Large intestine (tissue), 12 donors: ENCODE measurements at places on chromosomes 6 and 20. TPM values are rescaled to one million over a fixed set of nuclear protein-coding genes. Genes with fewer than 3 reads are reported as not detected.
A peak's percentile ranks its signal among the peaks of the same experiment; 100 is the strongest.

- DNase-seq = peak; percentile 25
These were observed 28.9 kb downstream of the TREM1 start for GRCh38 chr6:41257369-41258195.

- no peak for DNase-seq
These were observed 116.4 kb upstream of the SLC22A16 start for GRCh38 chr6:110592765-110593164.

DNA sequence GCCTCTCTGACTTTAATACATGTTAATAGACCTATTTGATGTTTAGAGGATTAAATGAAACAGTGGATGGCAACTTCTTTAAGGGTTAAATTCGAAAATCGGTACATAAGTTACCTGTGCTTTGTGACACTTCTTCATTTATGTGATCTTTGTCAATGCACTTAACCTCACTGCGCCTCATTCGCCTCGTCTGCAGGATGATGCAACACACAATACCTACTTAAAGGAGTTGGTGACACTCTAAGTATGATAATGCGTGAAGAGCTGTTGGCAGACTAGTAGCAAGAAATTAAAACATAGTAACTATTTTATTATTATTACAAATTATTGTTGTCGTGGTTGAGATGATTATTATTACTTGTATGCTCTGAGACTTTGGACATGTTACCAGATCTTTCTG, 92.8 kb downstream of the TSHZ2 start:
- no peak for DNase-seq

Gene FAM209B
- 0.19 TPM for polyA plus RNA-seq

Gene HEY2
- 1.8 TPM for polyA plus RNA-seq

DNA sequence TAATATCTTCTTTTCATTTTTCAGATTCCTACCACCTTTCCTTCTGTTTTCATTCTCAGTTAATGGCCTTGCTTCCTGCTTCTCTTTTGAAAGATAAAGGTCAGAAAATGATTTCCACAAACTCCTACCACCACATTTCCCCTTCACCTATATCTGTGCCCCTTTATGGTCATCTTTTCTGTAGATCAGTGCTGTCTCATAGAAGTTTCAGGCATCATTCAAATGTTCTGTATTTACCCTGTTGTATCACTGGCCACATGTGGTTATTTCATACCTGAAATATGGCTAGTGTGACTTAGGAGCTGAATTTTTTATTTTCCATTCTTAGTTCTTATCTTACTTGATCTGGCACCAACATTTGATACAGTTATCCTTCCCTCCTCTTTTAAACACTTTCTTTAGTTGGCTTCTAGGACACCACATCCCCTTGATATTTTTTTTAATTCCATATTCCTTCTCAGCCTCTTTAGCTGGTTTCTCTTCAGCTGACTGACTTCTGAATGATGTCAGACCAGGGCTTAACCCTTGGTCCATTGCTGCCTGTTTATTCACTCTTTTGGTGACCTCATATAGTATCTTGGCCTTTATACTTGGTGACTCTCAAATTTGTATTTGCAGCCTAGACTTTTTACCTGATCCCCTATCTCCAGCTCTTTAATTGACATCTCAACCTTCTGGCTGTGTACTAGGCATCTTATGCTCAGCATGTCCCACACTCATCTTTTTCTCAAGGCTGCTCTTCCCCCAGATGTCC, 81.0 kb downstream of the ATRN start:
- no peak for DNase-seq

DNA sequence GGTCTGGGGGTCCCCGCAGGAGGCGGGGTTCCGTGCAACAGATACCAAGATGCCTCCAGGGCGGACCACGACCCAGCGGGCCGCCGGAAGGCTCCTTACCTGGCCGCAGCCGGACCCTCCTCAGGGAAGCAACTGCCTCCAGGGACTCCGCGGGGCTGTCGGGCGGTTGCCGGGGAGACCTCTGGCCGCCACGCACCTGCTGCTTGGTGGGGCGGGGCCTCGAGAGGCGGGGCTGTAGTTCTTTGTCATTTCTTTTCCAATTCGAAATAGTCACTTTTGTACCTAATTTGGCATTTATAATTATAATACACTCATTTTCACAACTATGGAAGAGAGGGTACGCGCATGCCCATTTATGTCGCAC, 647 bp downstream of the AK9 start:
- peak; percentile 79 for DNase-seq

DNA sequence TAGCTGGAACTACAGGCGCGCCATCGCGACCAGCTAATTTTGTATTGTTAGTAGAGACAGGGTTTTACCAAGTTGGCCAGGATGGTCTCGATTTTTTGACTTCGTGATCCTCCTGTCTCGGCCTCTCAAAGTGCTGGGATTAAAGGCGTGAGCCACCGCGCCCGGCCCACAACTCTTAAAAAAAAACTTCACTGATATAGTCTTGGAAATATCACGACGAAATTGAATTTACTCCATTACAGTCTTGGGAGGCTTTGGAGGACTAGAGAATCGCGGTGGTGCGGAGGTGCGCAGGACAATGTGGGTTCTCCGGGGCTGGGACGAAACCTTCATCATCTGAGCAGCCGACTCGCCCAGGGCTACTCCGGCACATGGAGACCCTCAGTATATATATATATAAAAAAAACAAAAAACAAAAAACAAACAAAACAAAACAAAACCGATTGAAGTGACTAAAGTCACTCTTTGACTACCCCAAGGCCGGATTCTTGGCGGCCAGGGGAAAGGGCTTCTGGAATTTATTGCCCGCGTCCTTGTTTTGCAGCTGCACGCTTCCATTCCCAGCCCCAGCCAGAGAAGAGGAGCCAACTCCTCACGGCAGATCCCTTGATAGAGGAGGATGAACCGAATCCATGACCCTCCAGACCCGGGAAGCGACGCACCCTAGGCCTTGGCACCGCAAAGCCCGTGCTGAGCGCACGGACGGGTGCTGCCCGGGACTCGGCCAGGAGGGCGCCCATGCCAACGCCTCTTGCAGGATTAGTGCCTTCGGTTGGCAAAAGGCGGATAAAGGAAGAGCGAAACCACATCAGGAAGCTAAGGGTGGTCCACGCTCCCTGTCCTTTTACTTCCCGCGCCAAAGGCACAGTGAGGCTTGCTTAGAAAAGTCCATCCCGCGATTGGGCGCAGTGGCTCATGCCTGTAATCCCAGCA, 1.7 kb upstream of the GCM2 start:
- no peak for DNase-seq

- no peak for DNase-seq
These were observed 59.9 kb downstream of the VAPB start for GRCh38 chr20:58448958-58449357.

Gene EYA4
- 0.21 TPM for polyA plus RNA-seq

DNA sequence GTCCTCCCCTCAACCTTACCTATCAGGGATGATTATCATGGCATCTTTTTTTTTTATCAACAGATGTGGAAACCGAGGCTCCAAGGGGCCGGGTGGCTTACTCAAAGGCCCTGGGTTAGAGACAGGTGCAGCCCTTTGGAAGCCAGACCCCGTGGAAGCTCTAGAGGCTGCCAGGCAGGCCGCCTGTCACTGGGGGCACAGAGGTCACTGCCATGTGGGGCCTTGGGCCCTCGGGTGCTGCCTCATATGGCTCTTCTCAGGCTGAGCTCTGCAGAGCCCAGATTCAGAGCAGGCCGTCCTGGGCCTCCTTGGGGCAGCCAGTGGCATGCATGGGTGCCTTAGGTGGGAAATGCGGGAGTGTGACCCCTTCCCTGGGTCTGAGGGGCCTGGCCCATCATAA, 136.3 kb downstream of the PHACTR3 start:
- DNase-seq = no peak

GRCh38 chr6:22363714-22364239, 66.9 kb upstream of the PRL start:
- DNase-seq = no peak

- peak; percentile 66 for DNase-seq
These were observed at the start of gene CD24 for GRCh38 chr6:106974336-106974998. CD24 (minus strand) TSS chr6:106974729; CDS start chr6:106974646, 83 bp downstream.

Gene HTR1E
- polyA plus RNA-seq = 0.07 TPM

DNA sequence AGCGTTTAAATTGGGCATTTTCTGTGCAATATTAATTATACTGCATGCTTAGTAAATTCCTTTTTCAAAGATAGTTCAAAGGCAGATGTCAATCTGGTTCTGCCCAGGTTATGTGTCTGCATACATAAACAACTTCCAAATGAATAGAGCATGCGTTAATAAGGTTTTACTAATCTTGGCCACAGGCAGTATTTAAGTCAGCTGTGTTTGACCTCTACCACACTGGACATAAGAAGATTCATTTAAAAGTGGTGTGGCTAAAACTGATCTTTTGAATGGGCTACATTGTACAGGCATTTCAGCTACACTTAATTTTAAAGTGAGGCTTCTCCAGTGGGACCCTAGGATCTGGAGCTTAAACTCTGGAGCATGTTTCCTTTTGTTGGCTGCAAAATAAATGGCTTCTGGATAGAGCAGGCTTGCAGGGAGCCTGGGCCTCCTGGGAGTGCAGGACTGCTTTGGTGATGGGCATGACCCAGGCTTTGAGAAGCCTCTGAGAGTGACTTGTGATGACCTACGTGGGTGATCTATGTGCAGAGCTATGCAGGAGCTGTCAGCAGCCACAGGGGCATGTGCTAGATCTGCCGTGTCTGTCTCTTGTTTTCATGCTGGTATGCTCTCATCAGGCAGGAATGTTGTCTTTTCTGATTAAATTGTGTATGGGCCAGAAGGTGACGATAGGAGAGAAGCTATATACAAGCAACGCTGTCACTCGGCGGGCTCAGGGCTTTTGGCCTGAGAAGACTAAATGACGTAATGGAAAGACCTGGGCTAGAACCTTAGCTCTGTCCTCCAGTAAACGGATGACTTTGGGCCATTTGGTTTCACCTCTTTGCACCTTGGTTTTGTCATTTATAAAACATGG, 331.2 kb downstream of the QKI start:
- DNase-seq = peak; percentile 8

Gene HCK
- 10.8 TPM for polyA plus RNA-seq

- no peak for DNase-seq
These were observed 49.9 kb downstream of the IPCEF1 start for GRCh38 chr6:154306696-154307095.

Gene HLA-DQB1
- 23.7 TPM for polyA plus RNA-seq
